Lung (tissue), 17 donors: ENCODE measurements at places on chromosomes 3 and 15.

DNA sequence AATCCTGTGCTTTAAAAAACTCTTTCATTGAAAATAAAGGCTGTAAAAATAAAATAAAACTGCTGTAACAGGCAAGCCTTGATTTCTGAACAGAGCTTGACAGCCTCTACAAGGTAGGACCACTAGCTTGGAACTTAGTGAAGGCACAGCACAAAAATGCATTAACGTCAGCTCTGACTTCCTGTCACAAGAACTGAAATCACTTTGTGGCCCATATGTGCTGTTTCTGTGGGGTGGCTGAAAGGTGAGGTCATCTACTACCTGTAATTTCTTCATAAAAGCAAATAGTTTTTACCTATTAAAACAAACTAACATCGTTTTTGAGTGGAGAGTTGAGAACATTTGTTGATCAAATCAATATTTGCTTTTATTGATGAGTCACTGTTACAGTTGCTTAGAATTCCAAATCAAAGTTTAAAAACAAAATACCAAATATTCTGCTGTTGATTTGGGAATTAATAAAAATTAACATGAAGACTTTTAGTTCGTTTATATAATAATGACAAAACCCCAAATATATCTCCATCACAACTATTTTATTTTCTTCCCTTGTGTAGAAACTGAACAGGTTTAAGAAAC lies 1034.1 kb downstream of the MCTP2 start:
- DNase-seq = no peak

GRCh38 chr15:93762036-93762435 lies 469.3 kb upstream of the MCTP2 start:
- no peak for DNase-seq

DNA sequence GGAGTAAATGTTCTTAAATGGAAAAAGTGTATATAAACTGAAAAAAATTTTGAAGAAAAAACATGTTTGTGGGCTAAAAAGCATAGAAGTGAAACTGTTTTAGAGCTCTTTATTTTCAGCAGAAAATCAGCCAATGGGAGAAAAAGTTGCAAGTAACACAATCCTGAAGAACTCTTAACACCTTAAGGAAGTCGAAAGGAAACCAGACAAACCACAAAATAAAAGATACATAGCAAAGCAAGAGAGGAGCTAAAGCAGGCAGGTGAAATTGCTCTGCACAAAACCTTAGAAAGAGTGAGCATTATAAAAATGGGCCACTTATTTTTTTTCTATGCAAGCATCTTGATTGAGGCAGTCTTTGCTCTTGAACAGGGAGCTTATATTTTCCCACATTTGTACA lies 300.5 kb downstream of the RAP2B start:
- no peak for DNase-seq

DNA sequence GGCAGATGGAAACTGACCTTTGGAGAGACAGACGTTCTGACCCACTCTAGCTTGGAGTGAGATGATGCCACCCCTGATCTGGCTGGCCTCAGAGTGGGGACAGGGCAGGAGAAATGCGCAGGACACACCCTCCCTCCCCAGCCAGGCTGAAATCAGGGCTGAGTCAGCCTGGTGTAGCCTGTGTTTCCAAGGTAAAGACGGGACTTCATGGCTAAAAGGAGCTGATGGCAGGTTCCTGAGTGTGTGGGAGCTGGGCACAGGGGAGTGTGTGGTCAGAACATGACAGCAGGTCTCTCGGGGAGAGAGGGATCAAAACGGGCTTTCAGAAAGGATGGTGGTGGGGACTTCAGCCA lies 14.6 kb upstream of the POLG start:
- DNase-seq = no peak

GRCh38 chr3:129360705-129361460 lies 67.6 kb downstream of the EFCAB12 start:
- DNase-seq = no peak

DNA sequence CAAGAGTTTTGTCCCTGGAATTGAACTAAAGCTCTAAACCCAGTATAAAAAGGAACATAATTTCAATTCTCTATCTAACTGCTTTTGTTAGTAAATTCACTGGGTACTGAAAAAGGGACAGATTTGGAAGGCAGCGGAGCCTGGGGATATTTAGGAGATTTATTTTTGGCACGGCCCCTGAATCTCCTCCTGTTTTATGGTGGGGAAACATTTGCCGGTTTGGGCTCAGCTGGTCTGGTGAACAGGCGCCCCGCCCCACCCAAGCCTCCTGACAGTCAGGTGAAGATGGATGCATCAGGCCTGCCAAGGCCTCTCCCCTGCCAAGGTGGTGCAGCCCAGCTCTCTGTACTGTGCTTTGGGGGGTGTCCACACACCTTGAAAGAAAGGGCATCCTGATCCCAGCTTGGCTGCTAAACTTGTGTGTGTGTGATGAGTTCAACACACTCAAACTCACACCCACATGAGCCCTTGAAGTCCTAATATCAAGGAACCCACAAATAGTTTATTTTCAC lies 46.3 kb downstream of the EBLN2 start:
- DNase-seq = no peak

DNA sequence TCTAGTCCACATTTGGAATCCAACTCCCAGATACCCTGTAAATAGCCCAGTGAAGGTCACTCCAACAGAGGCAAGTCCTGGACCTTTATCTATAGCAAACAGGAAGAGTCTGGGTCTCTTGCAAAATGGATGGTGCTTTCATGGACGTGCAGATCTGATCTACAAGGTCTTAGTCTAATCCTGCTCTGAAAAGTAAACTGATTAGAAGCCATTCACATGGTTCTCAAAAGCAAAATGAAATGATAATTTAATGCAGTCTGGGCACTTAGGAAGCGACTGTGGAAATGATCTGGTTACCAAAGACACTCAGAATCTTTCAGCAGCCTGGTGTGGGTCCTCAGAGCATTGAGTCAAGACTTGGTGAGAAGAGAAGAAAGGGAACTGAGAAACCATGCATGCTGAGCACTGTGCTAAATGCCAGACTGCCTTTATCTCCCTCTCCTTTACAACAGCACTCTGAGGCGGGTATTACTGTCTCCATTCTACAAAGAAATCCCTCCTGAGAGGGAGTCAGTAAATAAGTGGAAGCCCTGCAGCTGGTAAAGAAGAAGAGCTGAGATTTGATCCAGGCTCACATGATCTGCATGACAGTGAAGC lies 29.0 kb downstream of the AQP9 start:
- DNase-seq = no peak

DNA sequence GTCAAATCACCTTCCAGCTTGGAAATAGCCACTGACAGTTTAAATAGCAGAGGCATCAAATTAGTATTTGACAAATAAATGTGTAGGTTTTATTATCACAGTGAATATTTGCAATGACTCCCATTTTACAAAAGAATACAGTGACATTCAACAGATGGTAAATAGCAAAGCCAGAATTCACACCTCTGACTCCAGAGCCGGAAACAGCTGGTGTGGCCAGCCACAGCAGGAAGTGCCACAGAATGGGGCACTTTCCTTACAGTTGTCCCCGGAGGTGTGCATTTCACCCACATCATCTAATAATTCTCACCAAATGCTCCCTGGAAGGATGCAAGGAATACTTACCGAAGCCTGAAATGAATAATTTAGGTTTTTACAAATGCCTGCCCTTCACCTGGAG lies 295.7 kb upstream of the WNT5A start:
- DNase-seq = no peak

GRCh38 chr3:170869645-170870593 lies at the start of gene RPL22L1:
RPL22L1 (minus strand) TSS chr3:170870195; CDS start chr3:170870167, 28 bp downstream.
- peak; percentile 96 for DNase-seq

DNA sequence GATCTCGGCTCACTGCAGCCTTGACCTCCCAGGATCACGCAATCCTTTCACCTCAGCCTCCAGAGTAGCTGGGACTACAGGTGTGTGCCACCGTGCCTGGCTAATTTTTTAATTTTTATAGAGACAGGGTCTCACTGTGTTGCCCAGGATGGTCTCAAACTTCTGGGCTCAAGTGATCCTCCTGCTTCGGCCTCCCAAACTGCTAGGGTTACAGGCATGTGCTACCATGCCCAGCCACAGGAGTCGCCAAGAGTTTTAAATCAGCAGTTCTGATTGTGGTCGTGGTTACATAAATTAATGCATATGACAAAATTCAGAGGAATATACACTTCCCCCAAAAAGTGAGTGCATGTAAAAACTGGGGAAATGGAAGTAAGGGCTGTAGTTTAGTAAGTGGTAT lies 32.9 kb downstream of the MEGF11 start:
- no peak for DNase-seq

- peak; percentile 51 for DNase-seq
Measured at GRCh38 chr3:186095561-186096081, 13.3 kb downstream of the ETV5 start.

GRCh38 chr3:134375582-134376384 lies 1.5 kb upstream of the AMOTL2 start:
- no peak for DNase-seq

DNA sequence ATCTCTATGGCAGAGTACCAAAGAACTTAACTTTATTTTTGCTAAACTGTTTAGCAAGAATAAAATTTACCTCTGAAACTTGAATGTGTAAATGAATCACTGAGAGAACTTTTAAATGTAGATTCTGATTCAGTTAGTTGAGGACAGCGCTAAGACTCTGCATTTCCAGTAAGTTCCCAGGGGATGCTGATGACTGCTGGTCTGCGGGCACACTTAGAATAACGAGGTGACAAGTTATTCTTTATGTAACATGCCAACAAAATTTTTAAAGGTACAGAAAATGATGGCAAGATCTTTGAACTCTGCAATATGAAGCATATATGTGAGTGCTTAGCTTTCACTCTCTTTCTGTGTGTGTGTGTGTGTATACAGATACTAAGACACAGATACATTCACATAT lies 56.4 kb downstream of the TGFBR2 start:
- no peak for DNase-seq

GRCh38 chr3:137110392-137110996 lies 152.7 kb downstream of the IL20RB start:
- peak; percentile 54 for DNase-seq

GRCh38 chr3:26100176-26100575 lies 310.3 kb downstream of the OXSM start:
- no peak for DNase-seq

DNA sequence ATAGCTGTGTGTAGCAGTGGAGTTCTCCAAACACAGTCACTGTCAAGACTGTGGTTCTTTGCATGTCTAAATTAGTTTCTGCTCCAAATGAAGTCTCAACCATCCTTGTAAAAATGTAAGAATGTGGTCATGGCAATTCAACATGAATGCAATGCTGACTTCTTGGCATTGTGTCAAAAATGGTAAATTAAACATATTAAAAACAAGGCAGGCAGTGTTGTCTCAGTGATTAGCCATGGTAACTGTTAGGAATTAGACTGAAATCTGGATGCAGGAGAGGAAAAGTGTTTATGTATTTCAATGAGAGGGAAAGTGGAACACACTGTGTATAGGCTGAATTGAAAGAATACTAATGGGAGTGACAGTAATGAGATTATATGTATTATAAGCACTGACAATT lies 597.2 kb downstream of the EDEM1 start:
- DNase-seq = no peak

DNA sequence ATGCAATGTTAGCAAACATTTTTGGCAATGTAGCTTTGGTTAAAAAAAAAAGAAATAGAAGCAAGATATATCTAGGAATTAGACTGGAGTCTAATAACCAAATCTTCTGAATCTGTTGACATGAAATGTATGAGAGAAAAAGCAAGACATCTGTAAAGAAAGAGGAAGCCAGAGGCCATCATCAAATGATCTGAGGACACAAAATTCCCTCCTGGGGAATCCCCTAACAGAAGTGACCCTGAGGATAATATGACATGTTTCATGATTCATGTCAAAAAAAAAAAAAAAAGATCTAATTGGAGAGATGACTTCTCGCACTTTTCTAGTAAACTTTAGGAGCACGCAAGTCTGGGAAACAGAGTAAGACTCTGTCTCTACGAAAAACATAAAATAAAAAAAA lies 70.9 kb downstream of the IMPG2 start:
- DNase-seq = no peak

DNA sequence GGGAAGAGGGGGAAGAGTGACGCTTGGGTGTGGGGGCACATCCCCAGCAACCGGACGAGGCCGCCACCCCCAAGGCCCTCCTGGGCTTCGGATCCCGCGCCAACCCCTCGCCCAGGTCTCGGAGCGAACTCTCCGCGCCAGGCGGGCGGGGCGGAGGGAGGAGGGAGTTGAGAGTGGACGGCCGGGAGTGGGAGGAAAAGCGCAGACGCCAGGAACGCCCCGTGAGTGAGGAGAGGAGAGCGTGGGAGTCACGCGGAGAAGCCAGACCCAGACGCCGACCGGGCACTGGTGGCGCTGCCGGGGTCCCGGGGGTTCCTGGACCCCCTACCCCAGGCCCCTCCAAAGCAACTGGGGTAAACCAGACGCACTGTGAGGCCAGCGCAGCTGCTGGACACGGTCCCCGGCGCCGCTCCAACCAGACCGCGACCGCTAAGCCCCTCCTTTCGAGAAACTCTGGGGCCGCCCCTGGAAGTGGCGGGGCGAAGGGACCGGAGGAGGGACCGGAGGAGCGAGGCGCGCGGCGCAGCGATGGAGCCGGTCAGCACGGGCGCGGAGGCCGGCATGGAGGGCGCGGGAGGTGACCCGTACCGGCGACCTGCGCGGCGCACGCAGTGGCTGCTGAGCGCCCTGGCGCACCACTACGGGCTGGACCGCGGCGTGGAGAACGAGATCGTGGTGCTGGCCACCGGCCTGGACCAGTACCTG lies at the start of gene EFCC1:
Gene EFCC1, plus strand, starts transcription at position 204 of the 705 bp plus-strand sequence. Its CDS starts 325 bp downstream, at position 529.
- peak; percentile 80 for DNase-seq

- DNase-seq = peak; percentile 52
Measured at GRCh38 chr15:67085818-67086636, 20.6 kb downstream of the SMAD3 start.

DNA sequence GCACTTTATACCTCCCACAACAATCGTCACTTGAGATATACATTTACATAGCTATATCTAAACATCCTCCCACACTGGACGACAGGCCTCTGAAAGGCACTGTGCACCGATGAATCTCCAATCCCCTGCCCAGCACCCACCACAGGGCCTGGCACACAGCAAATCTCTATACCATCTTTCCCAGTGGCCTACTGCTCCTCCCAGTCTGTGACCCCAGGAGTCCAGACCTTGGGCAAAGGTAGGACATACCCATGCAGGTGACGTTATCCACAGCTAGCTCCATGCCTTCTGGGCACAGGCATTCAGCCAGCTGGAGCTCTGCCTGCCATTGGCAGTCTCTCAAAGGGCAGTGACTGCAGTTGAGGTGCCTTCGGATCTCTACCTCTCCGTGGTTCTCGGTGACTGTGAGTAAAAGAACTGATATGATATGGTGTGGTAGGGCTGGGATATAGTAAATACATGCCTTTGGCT lies 5.8 kb downstream of the LTK start:
- no peak for DNase-seq
